ENCODE measurements at places on chromosomes 7 and 10.
A peak's percentile ranks its signal among the peaks of the same experiment; 100 is the strongest.

- peak; percentile 91 for DNase-seq
Measured at GRCh38 chr7:135745703-135746312, 2.8 kb downstream of the FAM180A start.

- no peak for DNase-seq
Measured at GRCh38 chr10:1521741-1522140, 215.6 kb downstream of the ADARB2 start.

- no peak for DNase-seq
Measured at GRCh38 chr7:141410353-141411000, 140.7 kb upstream of the AGK start.

- DNase-seq = no peak
Measured at GRCh38 chr10:3828404-3829155, 43.6 kb upstream of the KLF6 start.

GRCh38 chr10:4740471-4740870 is 85.5 kb upstream of the AKR1E2 start:
- no peak for DNase-seq

DNA sequence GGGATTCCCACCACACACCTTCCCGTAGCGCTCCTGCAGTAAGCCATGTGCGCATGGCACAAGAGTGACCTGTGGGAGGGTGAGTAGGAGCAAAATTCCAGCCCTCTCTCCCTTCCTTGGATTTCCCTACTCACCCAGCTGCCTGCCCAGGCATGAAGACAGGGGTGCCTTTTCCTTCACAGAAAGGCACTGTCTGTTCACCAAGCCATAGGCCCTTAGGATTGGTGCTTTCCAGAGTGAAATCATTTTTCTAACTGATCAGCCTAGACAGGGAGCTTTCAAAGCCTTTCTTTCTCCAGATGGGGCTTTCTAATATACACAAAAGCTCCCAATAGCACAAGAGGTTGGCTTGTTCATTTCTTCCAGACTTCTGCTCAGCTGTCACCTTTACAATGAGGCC is 79.7 kb downstream of the CTTNBP2 start:
- no peak for DNase-seq

DNA sequence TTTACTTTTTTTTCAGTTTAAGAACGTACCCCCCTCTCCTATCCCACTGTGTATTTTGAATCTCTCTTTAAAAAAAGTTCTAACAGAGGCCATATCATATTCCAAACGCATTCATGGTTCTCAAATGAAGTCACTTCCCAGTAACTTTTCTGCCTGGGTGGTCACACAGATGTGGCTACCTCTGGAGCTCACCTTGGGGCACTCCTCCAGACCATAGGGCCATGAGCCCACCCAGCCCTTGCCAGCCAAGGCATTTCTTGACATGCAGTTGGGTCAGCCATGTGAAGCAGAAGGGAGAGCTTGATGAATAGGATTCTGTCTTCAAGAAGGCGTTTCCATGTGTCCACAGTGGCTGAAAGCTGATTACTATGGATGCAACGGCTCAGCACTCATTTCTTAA is 239.3 kb downstream of the RAB11FIP2 start:
- no peak for DNase-seq

DNA sequence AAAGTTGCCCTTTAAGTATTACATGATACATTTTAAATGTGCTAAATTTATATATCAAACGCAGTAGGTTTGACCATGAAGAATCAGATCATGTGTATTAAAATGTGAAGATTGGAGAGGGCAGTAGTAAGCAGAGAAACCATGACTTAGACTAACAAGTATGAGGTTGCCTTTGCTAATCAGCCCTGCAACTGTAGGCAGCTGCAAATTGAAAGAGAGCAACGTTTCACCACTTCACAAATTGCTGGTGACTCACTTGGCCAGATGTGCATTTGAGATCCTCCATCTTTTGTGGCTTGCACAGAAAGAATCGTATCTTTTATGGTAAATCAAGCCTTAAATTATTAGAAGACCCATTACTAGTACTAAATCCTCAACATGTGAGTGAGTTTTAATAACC is 10.1 kb upstream of the SEMA3A start:
- peak; percentile 73 for DNase-seq

- DNase-seq = no peak
Measured at GRCh38 chr10:73597346-73597745, 6.2 kb upstream of the USP54 start.

- DNase-seq = no peak
Measured at GRCh38 chr10:5932345-5932744, 42.3 kb downstream of the FBH1 start.

DNA sequence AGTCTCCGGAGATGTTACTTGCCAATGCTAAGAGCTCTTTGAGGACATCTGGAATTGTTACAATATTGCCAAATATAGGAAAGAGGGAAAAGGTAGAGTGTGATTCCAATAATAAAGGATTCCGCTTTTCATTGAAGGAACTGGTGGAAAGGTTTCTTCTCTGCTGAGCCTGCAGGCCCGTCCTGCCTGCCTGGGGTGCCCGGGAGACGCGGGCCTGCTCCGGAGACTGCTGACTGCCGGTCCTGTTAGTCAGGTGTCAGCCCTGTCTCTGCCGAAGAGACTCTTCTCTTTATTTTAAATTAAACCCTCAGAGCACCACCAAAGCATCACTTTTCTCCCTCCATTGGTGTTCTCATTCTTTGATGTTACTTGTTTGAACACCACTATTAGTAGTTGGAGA is 2.2 kb downstream of the EGFR start:
- DNase-seq = no peak

DNA sequence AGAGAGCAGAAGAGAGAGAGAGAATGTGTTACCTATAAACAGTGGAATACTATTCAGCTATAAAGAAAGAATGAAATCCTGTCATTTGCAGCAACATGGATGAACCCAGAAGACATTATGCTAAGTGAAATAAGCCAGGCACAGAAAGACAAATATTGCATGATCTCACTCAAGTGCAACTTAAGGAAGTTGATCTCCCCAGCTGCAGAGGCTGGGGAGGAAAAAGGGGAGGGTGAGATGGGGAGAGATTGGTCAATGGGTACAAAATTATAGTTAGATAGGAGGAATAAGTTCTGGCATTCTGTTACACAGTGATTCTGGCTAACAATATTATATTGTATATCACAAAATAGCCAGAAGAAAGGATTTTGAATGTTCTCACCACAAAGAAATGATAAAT is 11.2 kb upstream of the JAZF1 start:
- no peak for DNase-seq

GRCh38 chr10:131978851-131979250 is 2.9 kb downstream of the BNIP3 start:
- DNase-seq = no peak

- no peak for DNase-seq
Measured at GRCh38 chr7:152574892-152575548, 100.9 kb downstream of the XRCC2 start.

DNA sequence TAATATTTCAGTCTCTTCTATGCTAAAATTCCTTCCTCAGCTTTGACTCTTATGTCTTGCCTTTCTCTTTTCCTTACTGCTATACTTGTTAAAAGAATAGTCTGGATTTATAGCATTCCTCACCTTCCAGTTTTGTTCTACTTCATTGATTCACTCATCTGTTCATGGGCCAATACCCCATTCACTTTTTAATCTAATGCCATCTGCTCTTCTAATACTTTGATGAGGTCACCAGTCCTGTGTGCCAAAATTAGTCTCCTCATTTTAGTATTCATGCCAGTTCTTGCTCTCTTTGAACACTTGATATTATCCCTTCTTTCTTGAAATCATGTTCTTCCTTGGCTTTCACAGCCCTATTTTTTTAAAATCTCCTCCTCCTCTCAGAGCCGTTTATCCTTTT is 19.3 kb downstream of the STK17A start:
- DNase-seq = no peak

Measured in fibroblast of skin of left quadriceps (primary cell).